Liver (tissue), 10 donors: ENCODE measurements at places on chromosomes 6 and 20. TPM values are rescaled to one million over a fixed set of nuclear protein-coding genes. Genes with fewer than 3 reads are reported as not detected.

Gene UBE2C
- total RNA-seq, result 27.6 TPM

Gene MCHR2
- total RNA-seq, result not detected

Gene CALHM4
- total RNA-seq, result not detected

Gene MAFB
- 9.7 TPM for total RNA-seq

Gene TNF
- total RNA-seq, result 0.19 TPM

Gene SLC16A10
- 11.0 TPM for total RNA-seq

Gene EPHA7
- 0.37 TPM for total RNA-seq

Gene MAS1L
- total RNA-seq, result not detected

Gene PACRG
- 0.47 TPM for total RNA-seq
